ENCODE measurements at places on chromosomes 7 and 10.
A peak's percentile ranks its signal among the peaks of the same experiment; 100 is the strongest.

DNA sequence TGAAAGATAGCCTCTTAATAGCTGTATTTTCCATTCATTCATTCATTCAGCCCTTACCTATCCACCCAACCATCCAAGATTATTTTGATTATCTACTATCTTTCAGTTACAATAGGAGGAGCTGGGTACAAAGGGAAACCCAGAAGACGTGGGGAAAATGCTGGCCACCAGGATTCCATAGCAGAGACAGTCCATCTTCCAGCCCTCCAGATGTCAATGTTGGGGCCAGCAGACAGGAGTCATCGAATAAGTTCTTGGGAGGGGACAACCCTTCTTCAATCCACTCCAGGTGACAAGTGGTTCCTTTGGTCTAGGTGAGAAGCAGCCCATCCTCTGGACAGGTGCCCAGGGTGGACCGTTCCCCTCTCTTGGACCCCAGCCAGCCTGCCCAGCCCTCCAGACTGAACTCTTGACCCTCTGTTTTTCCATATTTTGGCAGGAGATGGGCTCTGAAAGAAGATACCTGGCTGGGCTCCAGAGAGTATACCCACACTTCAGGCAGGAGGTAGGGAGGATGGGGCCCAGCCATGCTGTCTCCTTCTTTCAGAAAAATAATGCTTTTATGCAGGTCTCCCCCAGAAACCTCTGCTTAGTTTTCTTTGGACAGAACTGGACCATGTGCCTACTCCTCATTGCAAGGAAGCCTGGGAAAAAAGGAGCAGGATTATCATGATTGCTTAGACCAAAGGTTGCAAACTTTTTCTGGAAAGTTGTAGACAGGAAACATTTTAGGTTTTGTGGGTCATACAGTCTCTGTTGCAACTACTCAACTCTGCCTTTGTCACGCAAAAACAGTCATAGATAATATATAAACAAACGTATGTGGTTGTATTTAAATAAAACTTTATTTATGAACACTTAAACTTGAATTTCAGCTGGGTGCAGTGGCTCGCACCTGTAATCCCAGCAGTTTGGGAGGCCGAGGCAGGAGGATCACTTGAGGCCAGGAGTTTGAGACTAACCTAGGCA lies 95.5 kb upstream of the SMNDC1 start:
- DNase-seq = no peak

- DNase-seq = no peak
These were observed 704 bp upstream of the ERLIN1 start for GRCh38 chr10:100186253-100187212.

GRCh38 chr10:22723783-22724182 lies 9.4 kb upstream of the PIP4K2A start:
- no peak for DNase-seq

DNA sequence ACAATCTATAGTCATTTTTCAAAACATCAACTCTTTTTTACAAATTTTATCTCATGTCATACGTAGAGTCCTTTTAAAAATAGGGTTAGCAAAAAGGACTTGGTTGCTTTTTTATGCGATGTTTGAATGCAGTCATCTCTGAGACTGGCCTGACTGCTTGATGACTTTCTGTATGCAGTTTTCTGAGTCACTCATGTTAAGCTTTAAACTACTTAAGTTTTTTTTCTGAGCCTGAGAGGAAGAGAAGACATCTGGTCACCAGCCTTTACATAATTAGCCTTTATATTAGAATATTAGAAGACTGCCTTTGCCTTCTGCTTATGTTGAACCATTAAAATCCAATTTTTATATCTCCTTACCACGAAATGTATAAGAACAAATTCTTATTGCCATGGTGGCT lies 834.4 kb upstream of the MBL2 start:
- no peak for DNase-seq

DNA sequence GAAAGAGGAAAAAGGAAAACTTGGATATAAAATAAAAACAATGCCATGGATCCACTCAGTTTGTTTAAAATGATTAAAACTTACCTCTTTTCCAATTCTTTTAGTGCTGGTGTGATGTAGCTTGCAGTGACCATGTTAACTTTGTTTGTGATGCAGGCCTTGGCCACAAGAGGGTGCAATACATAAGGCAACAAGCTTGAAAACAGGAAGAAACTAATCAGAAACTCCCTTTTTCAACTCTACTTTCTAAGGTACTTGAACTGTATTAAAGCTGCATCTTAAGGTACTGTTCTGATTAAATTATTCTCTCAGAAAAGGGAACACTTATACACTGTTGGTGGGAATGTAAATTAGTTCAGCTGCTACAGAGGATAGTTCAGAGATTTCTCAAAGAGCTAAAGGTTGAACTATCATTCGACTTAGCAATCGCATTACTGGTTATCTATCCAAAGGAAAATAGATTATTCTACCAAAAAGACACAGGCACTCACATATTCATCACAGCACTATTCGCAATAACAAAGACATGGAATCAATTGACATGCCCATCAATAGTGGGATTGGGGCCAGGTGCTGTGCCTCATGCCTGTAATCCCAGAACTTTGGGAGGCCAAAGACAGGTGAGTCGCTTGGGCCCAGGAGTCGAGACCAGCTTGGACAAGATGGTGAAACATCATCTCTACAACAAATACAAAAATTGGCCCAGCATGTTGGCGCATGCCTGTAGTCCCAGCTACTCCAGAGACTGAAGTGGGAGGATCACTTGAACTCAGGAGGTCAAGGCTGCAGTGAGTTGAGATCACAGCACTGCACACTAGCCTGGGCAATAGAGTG lies 50.9 kb downstream of the AASS start:
- peak; percentile 12 for DNase-seq

DNA sequence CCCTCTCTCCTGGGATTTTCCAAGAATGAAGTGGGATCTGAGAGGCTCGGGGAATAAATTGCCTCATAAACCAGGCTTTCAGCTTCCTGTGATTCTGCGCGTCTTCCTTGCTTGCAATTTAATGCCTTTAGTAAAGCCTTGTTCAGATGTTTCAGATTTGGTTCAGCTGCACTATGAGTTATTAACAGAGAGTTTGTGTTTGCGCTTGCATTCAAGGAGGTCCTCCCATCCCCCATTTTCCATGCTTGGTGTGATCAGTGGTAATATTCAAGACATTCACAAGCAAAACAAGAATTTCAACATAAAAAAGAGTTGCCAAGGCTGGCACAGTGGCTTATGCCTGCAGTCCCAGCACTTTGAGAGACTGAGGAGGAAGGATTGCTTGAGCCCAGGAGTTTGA lies 1068.9 kb downstream of the TYW1 start:
- no peak for DNase-seq

GRCh38 chr10:111098679-111099437 lies 22.0 kb downstream of the ADRA2A start:
- no peak for DNase-seq

DNA sequence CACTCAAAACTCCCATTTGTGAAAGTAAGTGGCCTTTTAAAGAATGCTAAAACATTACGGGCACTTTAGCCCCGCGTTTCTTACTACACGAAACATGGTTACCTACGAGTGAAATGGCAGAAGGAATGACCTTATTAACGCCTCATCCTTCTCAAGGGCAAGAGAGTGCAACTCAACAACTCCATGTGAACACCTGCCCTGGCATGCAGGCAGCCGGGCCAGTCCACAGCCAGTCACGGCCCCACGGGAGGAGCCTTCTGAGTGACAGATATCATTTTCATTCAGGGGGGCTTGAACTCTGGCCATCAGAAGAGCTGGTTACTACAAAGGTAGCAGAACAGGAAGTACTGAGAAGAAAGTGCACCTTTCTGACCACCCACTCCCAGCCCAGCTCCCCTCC lies 236.1 kb downstream of the PTPRN2 start:
- DNase-seq = no peak

- no peak for DNase-seq
These were observed 28.6 kb downstream of the MACC1 start for GRCh38 chr7:20188567-20188966.

- no peak for DNase-seq
These were observed 299.2 kb upstream of the LRGUK start for GRCh38 chr7:133827707-133828623.

DNA sequence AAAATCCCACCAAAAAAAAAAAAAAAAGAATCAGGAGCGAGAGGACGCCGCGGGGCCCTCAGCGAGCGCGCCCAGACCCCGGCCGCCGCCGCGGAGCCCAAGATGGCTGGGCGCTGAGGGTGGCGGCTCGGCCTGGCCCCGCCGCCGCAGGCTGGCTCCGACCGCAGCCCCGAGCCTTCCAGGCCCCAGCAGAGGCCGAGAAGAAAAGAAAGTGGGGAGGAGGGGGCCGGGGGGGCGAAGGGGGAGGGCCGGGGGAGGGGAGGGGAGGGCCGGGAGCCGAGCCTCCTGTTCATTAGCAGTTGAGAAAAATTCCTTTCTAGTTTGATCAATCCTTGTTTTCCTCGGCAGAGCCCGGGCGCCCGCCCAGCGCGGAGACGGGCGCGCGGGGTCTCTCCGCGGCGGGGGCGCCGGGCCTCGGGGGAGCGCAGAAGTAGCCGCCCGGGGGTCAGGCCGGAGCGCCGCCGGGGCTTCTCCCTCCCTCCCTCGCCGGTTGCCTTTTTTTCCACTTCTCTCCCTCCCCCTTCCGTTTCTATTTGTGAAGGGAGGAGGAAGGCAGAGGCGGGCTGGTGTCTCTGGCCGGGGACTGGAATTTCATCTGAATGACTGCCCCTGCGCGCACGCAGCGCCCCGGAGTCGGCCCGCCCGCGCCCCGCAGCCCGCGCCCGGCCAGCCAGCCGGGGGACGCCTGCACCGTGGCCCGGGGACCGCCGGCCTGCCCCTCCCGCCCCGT lies 778 bp upstream of the TRIM8 start:
- DNase-seq = peak; percentile 72

DNA sequence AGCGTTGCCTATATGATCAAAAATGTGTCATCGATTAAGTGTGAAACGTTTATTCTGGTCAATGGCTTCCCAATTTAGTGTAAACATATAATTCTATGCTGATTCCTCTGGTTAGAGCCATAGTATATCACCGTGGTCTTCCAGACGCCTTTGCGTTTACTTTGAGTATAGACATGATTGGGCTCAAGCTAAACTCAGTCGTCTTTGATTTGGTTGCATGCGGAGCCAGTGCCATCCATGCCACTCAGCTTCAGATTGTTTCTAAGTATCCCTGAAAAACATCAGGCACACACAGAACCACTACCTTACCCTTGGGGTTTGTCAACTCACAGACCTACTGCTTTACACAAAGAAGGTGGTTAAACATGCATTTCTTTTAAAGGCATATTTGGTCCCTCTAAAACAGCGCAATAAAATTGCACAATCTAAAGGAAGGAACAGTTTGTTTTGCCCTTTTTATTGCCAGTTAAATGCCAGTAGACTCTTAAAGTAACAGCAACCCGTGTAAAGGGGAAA lies 273.6 kb upstream of the KLF6 start:
- no peak for DNase-seq

GRCh38 chr7:85289279-85289678 lies 102.4 kb upstream of the SEMA3D start:
- DNase-seq = no peak

- no peak for DNase-seq
These were observed 92.4 kb downstream of the ARID5B start for GRCh38 chr10:61993711-61994401.

GRCh38 chr7:151671514-151671913 lies 151.8 kb upstream of the RHEB start:
- DNase-seq = no peak

GRCh38 chr7:90552521-90552920 lies 43.6 kb upstream of the CDK14 start:
- no peak for DNase-seq

- no peak for DNase-seq
These were observed 126.2 kb upstream of the NRP1 start for GRCh38 chr10:33460505-33461294.

DNA sequence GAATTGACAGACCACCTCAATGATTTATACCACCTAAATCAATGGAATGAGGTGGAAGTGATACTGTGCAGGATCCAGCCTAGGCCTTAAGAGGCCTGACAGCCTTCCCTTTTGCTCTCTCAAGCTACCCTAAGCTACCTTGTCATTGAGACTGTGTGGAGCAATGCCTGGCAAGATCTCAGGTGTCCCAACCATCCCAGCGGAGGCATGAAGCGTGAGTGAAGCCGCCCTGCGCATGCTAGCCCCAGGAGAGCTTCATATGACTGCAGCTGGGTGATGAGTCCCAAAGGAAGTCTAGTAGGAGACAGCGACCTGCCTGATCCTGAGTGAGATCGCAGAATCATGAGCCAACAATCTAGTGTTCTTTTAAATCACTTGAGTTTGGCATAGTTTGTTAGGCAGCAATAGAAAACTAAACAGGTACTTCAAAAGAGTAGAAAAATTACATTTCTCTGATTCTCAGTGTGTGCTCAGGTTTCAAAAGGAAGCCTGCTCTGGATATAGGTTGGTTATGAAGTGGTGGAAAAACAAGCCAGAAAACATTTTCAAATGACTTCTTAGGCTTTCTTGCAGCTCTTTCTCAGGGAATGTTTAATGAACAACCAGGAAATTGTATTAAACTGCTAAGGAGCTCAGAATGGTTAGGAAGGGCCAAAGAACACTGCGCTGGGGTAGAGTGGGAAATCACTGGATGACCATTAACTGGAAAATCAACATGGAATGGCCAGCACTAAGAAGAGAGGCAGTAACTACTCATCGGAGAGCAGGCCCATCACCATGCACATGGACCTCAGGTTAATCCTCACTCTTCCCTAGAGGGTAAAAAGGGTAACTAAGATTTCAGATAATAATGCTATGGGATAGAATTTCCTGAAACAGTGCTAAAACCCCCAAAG lies 535.2 kb downstream of the PHTF2 start:
- DNase-seq = no peak

DNA sequence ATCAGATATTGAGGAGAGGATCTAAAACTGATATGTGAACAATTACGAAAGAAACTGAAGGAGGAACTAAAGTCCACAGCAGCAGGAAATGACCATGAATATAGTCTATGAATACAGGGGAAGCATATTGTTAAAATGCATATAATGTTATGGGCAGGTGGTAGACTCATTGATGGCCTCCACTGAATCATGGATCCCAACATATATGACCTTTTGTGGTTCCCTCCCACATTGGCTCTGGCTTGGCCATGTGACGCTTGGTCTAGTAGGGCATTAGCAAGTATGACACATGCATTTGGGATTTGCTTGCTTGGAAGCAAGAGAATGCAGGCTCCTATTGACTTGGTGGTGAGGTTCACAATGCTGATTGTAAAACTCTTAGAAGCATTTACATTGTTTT lies 55.2 kb upstream of the RAB18 start:
- DNase-seq = no peak

DNA sequence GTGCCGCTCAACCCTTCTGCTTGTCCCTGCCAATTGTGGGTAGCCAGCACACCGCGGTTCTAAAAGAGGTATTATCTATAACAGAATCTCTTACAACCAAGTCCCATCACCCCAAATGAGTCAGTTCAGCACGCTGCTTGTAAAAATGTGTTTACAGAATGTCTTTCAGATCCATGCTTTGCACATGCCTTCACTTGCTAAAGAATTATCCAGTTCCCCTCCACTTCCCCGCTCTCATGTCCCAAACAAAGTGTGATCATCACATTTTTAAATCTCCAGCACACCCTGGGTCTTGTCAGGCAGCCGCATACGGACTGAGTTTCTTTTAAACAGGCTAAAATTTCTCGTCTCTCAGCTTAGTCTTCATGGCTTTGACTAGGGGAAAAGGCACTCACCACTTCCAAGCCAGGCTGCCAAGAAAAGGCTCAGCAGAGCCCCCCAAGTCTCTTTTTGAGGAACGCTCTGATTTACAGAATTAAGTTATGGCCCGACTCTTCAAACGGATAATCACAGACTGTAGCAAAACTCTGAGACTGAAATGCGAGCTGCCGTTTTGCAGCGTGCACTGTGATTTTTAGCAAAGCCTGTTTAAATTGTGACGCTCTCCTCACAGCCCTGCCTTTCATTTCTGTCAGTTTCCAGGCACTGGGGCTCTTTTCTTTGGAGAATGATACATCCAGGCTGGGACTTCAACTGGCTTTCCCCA lies 29.8 kb upstream of the FGFR2 start:
- no peak for DNase-seq

- no peak for DNase-seq
These were observed 15.8 kb upstream of the ACHE start for GRCh38 chr7:100911484-100911883.

Measured in C1 segment of cervical spinal cord (tissue), 14 donors.